ENCODE measurements at places on chromosomes 13 and 19. TPM values are rescaled to one million over a fixed set of nuclear protein-coding genes. Genes with fewer than 3 reads are reported as not detected.

The APOC1 gene
- total RNA-seq: 8.0 TPM

- H3K27me3 ChIP-seq: no peaks in the 10 kb centered on the region
- H3K36me3 ChIP-seq: no peaks in the 10 kb centered on the region
- no peak overlapping the region for H3K27ac ChIP-seq
- H3K4me3 ChIP-seq: no peak overlapping the region
Measured at GRCh38 chr19:40831502-40832430, 18.5 kb downstream of the CYP2A6 start.

- no peaks in the 10 kb centered on the region for H3K36me3 ChIP-seq
- no peak overlapping the region for H3K27ac ChIP-seq
- H3K4me1 ChIP-seq: no peaks in the 10 kb centered on the region
- H3K4me3 ChIP-seq: no peak overlapping the region
Measured at GRCh38 chr13:110929104-110929777, 14.4 kb upstream of the ANKRD10 start.

- H3K4me3 ChIP-seq: no peak overlapping the region
- no peaks in the 10 kb centered on the region for H3K36me3 ChIP-seq
- DNase-seq: no peak
- H3K27ac ChIP-seq: no peak overlapping the region
- no peaks in the 10 kb centered on the region for H3K4me1 ChIP-seq
Measured at GRCh38 chr19:29277102-29277501, 64.2 kb upstream of the UQCRFS1 start.

GRCh38 chr13:36795463-36795862, 23.6 kb upstream of the RFXAP start:
- H3K27ac ChIP-seq: no peak overlapping the region
- no peaks in the 10 kb centered on the region for H3K4me1 ChIP-seq
- no peaks in the 10 kb centered on the region for H3K27me3 ChIP-seq
- no peak overlapping the region for H3K4me3 ChIP-seq
- no peak for DNase-seq
- no peaks in the 10 kb centered on the region for H3K36me3 ChIP-seq

- H3K4me1 ChIP-seq: no peaks in the 10 kb centered on the region
- H3K27ac ChIP-seq: no peak overlapping the region
- no peaks in the 10 kb centered on the region for H3K27me3 ChIP-seq
- no peak for DNase-seq
- H3K4me3 ChIP-seq: no peak overlapping the region
Measured at GRCh38 chr19:51226067-51226466, 1.2 kb downstream of the CD33 start.

DNA sequence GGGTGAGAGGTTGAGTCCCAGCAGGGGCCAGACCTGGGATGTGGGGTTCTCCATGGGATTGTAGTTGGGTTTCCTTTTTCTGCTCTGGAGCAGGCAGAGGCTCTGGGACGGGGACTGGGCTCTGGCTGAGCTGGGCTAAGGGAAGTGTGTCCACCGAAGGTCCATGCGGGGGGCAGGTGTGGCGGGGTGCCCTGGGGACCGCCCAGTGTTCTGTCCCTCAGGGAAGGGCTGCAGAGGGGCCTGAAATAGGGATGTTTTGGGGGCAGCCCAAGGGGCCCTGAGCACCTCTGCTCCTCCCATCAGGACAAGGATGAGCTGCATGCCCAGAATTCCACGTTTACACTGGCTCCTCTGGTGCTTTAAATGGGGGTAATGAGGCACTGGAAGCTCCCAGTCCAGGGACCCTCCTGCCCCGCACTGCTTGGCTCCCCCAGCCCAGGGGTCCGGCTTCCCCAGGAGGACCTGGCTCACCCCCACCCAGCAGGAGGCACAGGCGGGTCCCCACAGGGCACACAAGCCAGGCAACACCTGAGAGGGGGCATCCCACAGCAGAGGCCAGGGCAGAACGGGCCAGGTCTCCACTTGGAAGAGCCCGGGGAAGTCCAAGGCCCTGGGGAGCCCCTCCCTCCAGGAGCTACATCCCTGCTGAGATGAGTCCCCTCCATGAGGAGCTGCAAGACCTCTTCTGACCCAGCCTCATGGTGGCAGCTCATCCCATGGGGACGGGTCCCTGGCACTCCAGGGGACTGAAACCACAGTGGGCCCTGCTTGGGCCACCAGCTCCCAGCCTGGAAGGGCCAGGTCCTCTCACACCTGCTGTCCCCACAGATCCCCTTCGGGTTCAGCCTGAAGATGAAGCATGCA, 14.7 kb upstream of the ZNF14 start:
- no peak for DNase-seq
- H3K27ac ChIP-seq: no peak overlapping the region
- no peaks in the 10 kb centered on the region for H3K4me1 ChIP-seq
- H3K27me3 ChIP-seq: no peaks in the 10 kb centered on the region

- peak overlapping the region; percentile 58 for H3K27ac ChIP-seq
- H3K4me3 ChIP-seq: no peak overlapping the region
- H3K36me3 ChIP-seq: peaks cover 1% of the 10 kb centered on the region
- no peaks in the 10 kb centered on the region for H3K27me3 ChIP-seq
- DNase-seq: peak; percentile 64
Measured at GRCh38 chr13:110359840-110360301, 52.8 kb downstream of the COL4A2 start.

DNA sequence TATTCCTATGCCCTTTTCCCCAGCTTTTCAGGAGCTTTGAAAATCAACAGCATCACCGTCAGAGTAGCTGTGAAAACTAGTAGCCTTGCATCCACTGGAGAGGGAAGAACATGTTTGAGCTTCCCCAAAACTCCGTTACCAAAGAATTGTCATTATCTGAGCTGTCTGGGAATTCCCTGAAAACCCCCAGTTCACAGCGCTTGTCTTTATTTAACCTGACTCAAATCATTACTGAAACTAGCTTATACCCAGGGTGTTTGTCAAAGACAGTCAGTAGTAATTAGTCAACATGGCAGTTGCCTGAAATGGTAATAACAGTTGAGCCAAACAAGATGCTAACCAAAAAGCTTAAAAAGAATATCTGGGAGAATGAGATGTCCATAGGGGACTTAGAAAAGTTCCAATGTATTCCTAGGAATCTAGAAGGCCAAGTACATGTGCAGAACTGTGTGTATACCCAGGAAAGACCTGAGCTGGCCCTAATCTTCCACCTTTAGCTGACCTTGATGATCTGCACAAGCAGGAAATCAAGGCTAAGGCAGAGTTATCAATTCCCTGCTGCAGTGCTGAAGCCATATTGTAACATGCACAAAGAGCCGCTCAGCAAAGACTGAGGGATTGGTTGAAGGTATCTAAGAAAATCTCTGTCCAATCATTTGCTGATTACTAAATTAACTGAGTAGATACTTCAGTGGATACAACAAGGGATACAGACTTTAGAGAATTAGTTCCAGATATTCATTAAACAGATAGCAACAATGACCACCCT, 130.8 kb downstream of the KL start:
- no peak for DNase-seq
- H3K4me3 ChIP-seq: no peak overlapping the region
- H3K4me1 ChIP-seq: no peaks in the 10 kb centered on the region
- peaks cover 5% of the 10 kb centered on the region for H3K36me3 ChIP-seq

DNA sequence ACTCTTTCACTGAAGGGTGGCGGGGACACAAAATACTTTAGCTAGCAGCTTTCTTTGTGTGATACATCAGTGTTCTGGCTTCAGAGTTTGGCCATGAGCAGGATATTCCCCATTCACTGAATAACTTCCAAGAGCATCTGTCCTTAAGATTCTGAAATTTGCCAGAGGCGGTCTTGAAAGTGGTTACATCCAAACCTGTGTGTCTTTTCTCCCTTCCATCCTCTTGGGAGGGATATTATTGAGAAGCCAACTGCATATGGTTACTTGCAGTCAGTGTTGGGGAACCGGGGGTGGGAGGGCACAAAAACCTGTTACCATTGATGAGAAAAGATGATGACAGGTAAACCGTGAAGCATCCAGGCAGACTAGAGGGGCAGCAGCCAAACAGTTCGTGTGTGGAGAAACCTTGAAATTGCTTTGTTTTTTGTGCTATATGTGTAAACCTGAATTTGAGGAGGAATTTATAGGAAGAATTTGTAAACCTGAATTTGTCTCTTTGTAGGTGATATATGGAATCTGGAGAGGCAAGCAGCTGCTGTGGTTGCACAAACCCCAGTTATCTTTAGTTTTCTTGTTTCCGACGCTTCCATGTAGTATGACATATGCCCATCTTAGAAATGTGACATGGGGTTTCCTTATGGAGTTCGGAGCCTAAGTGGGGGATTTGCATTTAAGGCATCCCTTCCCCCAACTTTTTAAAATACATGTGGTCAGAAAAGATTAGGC, 104.8 kb downstream of the WDFY2 start:
- no peaks in the 10 kb centered on the region for H3K36me3 ChIP-seq
- no peaks in the 10 kb centered on the region for H3K27me3 ChIP-seq
- no peak overlapping the region for H3K27ac ChIP-seq
- no peaks in the 10 kb centered on the region for H3K4me1 ChIP-seq
- no peak overlapping the region for H3K4me3 ChIP-seq

The ZNF627 gene
- total RNA-seq: 26.3 TPM

DNA sequence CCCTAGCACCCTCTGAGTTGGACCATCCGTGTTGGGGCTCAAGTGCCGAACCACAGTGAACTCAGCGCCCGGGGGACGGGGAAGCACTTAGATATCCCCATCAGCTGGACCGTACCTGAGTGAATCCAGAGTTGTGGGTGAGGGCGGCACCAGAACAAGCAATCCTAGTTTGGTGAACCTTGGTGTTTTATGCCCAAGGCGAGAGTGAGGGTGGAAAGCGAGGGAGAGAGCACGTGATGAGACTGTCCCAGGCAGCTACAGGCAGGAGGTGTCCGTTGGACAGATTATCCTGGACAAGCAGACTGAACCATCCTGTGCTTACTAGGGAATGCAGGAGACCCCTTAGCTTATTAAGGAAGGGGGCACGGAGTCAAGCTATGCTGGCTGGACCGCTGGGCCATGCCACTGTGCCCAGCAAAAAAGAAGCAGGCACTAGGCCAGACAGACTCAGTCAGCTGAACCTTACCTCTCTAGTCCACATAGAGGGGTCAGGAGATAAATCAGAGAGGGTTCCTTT, 596 bp downstream of the GET3 start:
- H3K27me3 ChIP-seq: no peaks in the 10 kb centered on the region
- DNase-seq: no peak
- H3K27ac ChIP-seq: peak overlapping the region; percentile 93
- H3K36me3 ChIP-seq: no peaks in the 10 kb centered on the region
- H3K4me1 ChIP-seq: peaks cover 8% of the 10 kb centered on the region
